ENCODE measurements at places on chromosomes 11 and 22.

DNA sequence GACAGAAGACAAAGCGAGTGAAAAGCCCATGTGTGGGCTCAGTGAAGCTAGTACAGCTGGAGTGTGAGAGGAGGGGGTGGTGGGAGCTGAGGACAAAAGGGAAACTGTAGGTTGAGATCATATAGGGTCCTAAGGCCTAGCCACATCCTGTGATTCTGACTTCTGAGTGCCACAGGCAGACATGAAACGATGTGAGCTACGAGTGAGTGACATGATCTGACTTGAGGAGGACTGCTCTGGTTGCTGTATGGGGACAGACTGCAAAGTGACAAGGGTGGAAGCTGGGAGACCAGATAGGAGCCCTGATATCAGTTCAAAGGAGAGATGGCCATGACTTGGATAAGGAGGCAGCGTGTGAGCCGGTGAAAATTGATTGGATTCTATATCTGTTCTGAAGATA lies 85.4 kb downstream of the MICAL2 start:
- DNase-seq = no peak

DNA sequence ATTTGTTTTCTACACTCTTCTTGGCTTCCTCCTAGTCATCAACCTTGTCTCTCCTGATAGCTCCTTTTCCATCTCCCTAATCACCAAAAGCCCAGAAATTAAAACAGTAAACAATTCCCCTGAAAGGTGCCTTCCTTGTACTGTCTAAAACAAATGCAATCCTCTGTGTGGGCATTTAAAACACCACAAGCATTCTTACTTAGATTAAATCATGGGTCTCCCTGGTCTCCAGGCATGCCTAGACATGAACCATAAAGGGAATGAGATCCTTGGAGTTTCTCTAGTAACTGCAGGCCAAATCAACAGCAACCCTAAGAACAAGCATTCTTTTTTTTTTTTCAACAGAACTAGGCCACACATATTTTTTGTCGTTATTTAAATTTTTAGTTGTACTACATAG lies 1.9 kb downstream of the BTG4 start:
- no peak for DNase-seq

- peak; percentile 84 for DNase-seq
These were observed 86.3 kb downstream of the CCDC83 start for GRCh38 chr11:85941380-85941973.

- DNase-seq = peak; percentile 96
These were observed 15.8 kb downstream of the LINC01488 start for GRCh38 chr11:69497221-69497787.

DNA sequence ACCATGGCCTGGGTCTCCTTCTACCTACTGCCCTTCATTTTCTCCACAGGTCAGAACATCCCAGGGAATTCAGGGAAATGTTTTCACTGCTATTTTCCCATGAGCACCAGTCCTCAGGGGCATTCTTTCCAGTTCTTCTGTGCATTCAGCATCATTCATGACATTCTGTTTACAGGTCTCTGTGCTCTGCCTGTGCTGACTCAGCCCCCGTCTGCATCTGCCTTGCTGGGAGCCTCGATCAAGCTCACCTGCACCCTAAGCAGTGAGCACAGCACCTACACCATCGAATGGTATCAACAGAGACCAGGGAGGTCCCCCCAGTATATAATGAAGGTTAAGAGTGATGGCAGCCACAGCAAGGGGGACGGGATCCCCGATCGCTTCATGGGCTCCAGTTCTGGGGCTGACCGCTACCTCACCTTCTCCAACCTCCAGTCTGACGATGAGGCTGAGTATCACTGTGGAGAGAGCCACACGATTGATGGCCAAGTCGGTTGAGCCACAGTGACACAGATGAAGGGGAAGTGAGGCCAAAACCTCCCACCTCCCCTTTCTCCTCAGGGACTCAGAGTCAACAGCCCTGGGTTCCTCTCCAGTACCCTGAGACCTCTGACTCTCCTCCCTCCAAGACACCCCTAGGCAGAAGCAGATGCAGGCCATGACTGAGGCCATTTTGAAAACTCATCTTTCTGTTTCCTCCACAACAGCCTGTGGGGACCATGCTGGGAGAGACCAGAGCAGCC lies 15.9 kb upstream of the IGLL5 start:
- no peak for DNase-seq

- no peak for DNase-seq
These were observed 18.4 kb downstream of the ASCL2 start for GRCh38 chr11:2252018-2252417.

GRCh38 chr11:19345848-19346681 lies 105.3 kb upstream of the E2F8 start:
- DNase-seq = peak; percentile 38

- DNase-seq = peak; percentile 38
These were observed 17.6 kb upstream of the LIN7C start for GRCh38 chr11:27524155-27524554.
